PC-9 (cell line): ENCODE measurements at places on chromosomes 1 and 21. TPM values are rescaled to one million over a fixed set of nuclear protein-coding genes. Genes with fewer than 3 reads are reported as not detected.

DNA sequence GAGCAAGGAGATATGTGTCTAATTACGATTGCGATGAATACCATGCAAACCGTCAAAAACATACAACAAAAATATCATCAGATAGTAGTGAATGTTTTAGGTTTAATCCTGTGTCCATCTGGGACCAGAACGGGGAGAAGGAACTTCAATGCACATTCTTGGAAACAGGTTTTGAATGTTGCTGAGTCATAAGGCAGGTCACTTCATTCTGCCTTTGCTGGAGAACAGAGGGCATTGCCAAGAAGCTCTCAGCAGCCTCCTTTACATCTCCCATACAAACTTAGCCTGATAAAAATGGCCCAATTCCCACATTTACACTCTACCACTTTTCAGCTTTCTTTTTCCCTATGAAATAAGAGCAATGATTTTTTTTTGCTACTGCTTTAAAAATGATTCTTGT is 78.0 kb upstream of the KCNJ6 start:
- no peak for DNase-seq

GRCh38 chr1:175178056-175178455 is 14.5 kb downstream of the KIAA0040 start:
- DNase-seq: no peak

- DNase-seq: no peak
These were observed 71.2 kb downstream of the CASZ1 start for GRCh38 chr1:10724948-10725847.

- DNase-seq: no peak
These were observed 437.4 kb downstream of the NUF2 start for GRCh38 chr1:163758977-163759670.

- DNase-seq: no peak
These were observed 10.1 kb downstream of the MEF2D start for GRCh38 chr1:156490401-156491032.

DNA sequence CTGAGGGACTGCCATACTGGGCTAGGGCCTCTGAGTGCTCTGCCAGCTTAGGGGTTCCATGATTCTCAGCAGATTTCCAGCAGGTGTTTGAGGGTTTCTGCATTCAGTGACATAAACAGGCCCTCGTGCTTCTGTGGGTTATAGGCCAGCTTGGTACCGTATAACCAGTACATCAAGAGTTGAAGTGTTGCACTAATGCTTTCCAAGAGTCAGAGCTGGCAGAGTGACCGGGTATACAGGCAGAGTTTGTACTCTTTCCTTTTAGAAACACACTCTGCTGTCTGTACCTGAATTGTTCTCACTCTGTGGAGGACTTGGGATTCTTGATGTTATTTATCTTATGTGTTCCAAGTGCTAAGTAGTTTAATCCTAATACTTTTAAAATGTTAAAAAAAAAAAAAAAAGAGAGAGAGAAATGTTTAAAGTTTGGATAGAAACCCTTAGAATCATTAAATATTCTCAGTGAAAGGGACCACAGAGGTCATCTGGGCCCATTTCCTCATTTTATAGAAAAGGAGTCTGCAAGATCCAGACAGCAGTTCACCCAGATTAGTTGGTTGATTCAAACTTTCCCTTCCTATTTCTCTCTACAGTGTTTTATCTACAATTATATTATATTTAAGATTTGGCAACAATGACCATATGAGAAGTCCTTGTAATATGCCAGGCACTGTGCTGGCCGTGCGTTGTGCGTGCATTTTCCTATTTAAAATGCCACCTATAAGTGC is 325.8 kb downstream of the KIF26B start:
- DNase-seq: no peak

DNA sequence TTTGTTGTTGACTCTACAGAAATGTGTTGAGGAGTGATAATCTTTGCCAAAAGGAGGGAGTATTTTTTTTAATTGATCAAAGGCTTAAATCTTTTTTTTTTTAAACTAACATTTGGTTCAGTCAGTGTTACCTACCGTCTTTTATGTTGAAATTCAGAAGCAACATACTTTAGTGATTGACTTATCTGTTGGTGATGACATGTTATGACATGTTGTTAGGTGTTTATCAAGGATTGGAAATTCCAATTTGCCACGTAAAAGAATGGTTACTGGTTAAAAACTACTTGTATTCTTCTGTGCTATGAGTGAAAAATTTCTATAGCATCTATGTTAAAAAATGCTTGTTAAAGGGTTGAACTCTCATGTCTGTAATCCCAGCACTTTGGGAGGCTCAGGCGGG is 61.2 kb downstream of the DNM3 start:
- no peak for DNase-seq

Gene AMY1A
- not detected in 2 replicates for total RNA-seq

Gene OR1C1
- total RNA-seq: not detected in 2 replicates

- DNase-seq: no peak
These were observed 876 bp downstream of the KCNJ15 start for GRCh38 chr21:38257667-38258066.

- peak; percentile 19 for DNase-seq
These were observed 7.1 kb upstream of the CLDN19 start for GRCh38 chr1:42747125-42747524.

Gene PLD5
- total RNA-seq: not detected in 2 replicates

Gene LCE3D
- total RNA-seq: not detected in 2 replicates

DNA sequence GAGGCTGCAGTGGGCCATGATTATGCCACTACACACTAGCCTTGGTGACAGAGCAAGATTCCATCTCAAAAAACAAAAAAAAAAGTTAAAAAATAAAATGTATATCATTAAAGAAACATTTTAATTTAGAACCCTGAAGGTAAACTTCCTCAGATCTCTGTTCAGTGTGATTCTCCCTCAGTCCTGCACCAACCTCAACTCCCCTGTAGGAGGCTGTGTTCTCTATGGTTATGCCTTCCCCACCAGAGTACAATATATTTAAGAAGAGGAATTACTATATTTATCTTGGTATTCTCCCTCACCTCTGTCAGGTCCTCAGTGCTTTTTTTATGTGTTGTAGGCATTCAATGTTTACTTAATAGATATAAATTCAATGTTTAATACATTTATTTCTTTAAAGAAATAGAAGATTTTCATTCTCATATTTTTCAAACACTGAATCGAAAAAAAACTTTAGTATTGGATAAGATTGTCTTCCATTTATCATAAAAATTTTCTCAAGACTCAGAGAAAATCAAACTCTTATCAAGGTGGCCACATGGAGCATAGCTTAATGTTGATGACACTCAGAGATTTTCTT is 4.8 kb upstream of the LRRC8B start:
- DNase-seq: no peak

DNA sequence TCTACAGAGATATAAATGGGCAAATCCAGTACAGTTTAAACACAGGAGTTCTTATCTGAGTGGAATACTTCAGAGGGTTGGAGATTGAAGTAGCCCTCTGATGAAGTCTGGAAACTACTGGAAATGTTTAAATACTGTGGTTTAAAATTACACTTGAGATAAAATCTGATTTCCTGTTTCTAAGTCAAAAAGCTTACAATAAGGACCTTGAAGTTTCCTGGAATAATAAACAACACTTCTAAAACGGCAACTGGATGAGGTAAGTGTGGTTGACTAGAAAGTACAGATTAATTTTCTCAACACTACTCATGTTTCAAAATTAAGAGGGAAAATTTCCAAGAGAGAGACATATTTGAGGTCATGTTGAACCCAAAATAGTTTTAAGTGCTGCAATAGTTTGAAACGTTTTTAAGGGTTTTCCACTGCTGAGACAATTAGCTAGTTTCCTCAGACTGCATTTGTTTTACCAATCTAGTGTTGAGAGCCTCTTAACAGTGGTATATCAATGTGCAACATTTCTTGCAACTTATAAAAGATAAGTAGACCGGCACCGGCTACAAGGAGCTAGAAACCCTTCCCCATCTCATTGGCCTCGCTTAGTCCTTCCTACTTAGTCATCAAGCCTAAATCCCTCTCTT is 27.4 kb downstream of the KCNA3 start:
- no peak for DNase-seq

GRCh38 chr21:26800970-26801431 is 44.2 kb downstream of the ADAMTS1 start:
- no peak for DNase-seq

Gene LCE2D
- not detected in 2 replicates for total RNA-seq

- DNase-seq: no peak
These were observed 80.2 kb downstream of the NTMT2 start for GRCh38 chr1:170225781-170226530.

Gene NEXN
- 0.92 and 1.2 TPM in 2 replicates for total RNA-seq

- no peak for DNase-seq
These were observed 585 bp upstream of the PLEKHA6 start for GRCh38 chr1:204360314-204360713.

DNA sequence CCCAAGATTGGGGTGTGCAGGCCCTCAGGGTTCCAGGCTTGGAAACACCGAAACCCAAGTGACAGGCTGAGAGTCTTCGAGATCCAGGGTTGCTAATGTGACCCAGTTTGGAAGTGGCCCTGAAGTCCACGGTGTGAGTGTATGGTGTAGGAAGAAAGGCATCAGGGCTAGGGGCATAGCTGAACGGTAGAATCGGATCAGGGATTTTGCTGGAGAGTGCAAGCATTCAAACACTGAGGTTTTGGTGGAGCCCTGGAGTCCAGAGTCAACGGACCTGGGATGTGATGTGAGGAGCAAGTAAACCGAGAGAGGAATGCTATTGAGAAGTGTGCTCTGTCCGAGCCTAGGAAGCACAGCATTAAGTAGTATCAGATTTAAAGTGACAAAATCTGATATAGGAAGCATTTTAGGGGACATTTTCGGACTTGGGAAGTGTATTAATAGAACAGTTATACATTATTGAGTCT is 958 bp downstream of the NFYC start:
- no peak for DNase-seq
